ENCODE measurements at places on chromosomes 2 and 18. TPM values are rescaled to one million over a fixed set of nuclear protein-coding genes. Genes with fewer than 3 reads are reported as not detected.

DNA sequence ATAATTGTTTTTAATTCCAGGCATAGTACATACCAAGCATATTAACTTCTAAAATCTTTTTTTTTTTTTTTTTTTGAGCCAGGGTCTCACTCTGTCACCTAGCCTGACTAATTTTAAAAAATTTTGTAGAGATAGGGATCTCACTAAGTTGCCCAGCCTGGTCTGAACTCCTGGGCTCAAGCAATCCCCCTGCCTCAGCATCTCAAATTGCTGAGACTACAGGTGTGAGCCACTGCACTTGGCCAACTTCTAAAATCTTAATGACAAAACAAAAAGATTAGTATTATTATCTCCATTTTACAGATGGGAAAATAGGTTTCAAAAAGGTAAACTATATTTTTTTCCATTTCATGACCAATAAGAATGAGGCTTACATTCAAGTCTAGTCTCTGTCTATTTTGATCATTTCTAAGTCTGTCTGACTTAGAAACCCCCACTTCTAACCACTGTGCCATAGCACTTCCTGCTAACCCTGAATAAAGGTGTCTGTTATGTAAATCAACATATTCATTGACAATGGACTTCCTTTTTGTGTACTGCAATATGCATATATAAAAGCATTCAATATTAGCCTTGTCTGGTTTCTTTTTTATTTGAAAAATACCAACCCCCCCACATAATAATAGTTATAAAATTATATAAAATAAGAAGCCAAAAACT, 28.7 kb upstream of the ZEB2 start:
- DNase-seq, result no peak
- no peak overlapping the region for H3K4me3 ChIP-seq
- H3K27me3 ChIP-seq, result no peaks in the 10 kb centered on the region
- H3K27ac ChIP-seq, result no peak overlapping the region
- H3K36me3 ChIP-seq, result no peaks in the 10 kb centered on the region
- H3K4me1 ChIP-seq, result no peaks in the 10 kb centered on the region

GRCh38 chr2:45736757-45737704, 85.6 kb downstream of the PRKCE start:
- peaks cover 13% of the 10 kb centered on the region for H3K4me1 ChIP-seq
- no peaks in the 10 kb centered on the region for H3K36me3 ChIP-seq
- H3K27ac ChIP-seq, result no peak overlapping the region
- no peak overlapping the region for H3K4me3 ChIP-seq
- H3K27me3 ChIP-seq, result no peaks in the 10 kb centered on the region

The KYNU gene
- total RNA-seq, result 0.46 TPM

The KIAA2012 gene
- total RNA-seq, result not detected
